ENCODE measurements at places on chromosomes 1 and 21.

DNA sequence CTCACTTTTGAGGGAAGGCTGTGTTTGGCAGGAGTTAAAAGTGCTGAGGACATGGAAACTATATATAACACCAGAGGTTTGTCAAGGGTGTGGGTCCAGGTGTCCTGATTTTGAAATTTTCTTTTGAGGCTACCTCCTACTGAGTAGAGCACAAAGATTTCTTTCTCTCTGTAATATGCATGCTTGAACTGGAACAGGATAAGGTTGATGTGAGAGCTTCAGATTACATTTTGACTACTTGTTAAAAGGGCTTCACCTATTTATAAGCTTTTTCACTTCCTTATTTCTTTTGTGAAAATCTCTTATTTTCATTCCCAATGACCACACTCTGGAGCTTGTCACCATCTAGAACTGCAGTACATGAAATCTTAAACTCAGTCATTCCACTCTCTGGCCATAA is 59.8 kb upstream of the PLA2G4A start:
- DNase-seq: no peak

DNA sequence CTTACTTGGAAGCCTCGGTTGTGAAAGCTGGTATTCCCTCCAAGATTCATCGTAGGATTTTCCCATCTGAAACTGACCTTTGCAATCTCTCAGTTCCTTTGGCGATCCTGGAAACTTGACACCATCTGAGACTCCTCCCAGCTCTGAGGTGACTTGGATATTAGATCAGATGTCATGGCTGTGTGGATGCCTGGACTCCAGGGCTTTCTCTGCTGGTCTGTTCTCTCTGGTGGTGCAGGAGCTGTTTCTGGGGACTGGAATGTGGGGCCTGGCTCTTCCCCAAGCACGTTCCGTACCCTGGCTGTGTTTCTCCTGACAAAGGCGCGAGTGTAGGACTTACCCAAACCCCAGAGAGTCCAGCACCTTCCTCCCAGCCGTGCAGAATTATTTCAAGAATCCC is 252.2 kb downstream of the RPS6KC1 start:
- no peak for DNase-seq

DNA sequence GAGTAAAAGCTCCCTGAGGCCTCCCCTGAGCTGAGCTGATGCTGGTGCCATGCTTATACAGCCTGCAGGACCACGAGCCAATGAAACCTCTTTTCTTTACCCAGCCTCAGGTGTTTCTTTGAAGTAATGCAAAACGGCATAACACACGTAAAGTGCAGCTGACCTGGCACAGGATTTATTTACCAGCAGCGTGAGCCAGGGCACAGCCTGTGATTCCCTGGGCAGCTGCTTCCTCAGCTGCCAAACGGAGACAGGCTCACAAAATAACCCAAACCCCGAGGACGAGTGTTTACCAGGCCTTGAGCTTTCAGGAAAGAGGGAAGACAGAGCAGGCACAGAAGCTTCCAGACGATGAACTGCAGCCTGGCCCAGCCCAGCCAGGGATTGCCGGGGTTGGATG is 120.6 kb upstream of the ARHGEF16 start:
- DNase-seq: no peak

GRCh38 chr1:177448036-177448615 is 277.4 kb downstream of the BRINP2 start:
- no peak for DNase-seq

GRCh38 chr21:35503671-35504070 is 454.6 kb upstream of the RUNX1 start:
- no peak for DNase-seq

DNA sequence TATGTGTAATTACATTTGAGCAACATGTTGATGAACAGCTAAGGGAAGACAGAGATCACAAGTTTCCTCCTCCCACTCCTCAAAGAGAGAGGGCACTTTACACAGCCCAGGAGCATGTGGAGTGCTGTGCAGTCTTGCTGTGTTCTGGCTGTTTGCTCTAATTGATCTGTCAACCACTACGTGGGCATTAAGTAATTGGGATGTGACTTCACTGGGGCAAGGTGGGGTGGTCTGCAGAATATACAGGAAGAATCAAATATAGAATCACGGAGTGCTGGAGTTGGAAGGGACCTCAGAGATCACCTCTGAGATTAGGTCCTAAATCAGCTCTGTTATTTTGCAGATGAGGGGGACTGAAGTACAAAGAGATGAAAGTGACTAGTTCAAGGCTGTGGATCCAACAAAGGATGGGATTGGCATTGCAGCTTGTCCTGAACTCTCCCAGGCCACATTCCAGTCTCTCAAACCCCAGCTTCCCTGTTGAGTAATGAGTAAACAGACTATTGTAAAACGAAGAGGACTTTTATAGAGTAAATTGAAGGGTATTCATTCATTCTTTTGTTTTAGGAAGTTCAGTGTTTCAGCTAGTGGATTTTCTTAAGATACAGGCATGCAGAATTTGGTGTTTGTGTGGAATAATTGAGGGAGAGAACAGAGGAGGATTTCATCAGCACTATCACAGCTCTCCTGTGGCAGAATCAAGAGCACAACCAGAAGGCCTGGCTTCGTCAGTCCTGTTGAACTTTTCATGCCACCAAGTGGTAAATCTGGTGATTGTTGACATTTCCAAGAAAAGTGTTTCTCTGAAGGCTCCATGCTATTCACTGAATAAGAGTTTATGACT is 22.4 kb downstream of the NOS1AP start:
- DNase-seq: no peak

DNA sequence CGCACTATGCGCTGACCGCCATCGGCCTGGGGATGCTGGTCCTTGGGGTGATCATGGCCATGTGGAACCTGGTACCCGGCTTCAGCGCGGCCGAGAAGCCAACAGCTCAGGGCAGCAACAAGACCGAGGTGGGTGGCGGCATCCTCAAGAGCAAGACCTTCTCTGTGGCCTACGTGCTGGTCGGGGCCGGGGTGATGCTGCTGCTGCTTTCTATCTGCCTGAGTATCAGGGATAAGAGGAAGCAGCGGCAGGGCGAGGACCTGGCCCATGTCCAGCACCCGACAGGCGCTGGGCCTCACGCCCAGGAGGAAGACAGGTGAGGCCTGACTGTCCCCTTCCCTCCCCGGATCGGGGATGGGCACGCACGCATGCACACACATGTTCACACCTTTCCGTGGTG is 31.9 kb upstream of the FHAD1 start:
- DNase-seq: no peak

- DNase-seq: no peak
Observed at GRCh38 chr1:192316942-192317450, at the start of gene RGS21. TSS of gene RGS21 (plus strand) at chr1:192316992. CDS start at chr1:192343037, 26,045 bp downstream.

GRCh38 chr1:37477198-37477931 is 3.0 kb downstream of the ZC3H12A start:
- DNase-seq: peak; percentile 86

DNA sequence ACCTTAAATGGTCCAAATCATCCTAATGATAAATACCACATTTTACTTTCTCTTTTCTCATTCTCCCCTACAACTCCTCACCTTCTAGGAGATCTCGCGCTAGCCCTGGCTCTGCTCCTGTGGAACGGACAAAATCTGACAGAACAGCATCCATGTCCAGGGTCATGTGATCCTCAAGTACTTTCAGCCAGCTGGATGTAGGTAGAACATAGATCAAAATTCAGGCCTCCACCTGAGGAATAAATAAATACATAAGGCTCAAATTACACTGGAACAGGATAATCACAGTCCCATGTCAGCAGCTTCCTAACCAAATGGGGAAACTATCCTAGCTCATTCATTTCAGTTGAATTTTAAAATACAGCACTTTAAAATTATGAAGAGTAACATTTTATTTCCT is 33.2 kb downstream of the OTUD7B start:
- no peak for DNase-seq

DNA sequence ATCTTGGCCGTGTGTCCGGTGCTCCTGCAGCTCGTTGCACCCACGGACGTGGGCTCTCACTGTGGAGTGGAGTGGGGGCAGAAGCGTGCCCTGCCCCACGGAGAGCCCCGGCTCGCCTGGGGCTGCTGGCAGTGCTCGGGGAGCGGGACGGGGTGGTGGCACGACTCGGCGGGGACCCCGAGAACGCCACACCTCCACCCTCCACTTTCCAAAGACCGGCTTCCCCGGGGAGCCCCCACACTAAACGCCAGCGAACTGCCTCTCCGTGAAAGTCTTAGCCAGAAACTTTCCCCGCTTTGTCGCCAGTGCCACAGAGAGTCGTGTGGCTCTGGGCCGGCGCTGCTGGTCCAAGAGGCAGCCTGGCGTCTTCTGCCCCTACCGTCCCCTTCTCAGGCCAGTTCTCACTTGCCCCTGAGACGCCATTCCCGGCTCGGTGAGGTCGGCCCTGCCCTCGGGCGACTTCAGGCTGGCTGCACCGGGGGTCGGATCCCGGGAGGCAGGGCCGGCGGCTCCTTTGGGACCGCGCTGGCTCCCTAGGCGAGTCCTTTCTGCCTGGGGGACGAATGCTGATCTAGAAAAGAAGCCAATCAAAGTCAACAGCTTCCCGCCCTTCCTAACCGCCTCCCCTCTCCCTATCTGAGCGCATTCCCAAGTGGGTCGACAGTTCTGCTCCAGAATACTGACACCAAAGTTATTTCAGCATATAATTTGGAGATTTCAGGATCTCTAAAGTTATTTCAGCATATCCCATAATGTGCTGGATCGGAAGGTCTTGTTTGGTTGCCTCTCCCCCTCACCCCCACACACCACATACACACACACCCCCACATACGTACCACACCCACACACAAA is 2.6 kb upstream of the SAMD13 start:
- peak; percentile 41 for DNase-seq

DNA sequence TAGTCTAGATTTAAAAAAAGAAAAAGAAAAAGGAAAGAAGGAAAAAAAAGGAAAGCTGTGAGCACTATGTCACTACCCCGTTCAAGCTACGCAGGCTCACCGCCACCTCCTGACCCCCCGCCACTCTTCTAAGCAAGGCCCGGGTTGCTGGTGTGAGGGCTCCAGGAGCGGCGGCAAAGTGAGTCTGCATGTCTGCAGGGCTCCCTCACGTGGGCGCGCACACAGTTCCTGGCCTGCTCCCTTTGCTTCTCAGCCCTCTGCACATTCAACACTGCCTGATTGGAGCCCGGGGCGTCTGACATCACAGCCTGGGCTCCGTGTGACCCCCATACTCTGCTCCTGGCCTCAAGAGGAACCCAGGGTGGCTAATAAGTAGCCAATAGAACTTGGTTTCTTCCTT is 81.4 kb upstream of the TLR5 start:
- DNase-seq: no peak

DNA sequence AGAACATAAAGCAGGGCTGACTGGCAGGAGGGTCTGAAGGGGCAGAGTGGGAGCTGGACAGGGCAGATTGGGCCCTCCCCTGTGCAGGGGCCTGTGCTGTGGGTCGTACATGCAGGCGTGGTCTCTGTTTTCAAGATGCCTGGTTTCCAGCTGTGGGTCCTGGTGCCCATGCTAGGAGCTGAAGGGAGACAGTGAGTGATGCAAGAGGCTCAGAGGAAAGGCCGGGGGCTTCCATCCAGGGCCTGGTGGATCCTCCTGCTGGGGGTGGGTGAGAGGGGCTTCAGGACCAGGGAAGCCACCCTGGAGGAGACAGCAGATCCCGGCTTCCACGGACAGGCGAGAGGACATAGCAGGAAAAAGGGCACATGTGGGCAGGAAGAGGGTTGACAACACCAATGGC is 349.0 kb upstream of the VAMP3 start:
- DNase-seq: no peak

DNA sequence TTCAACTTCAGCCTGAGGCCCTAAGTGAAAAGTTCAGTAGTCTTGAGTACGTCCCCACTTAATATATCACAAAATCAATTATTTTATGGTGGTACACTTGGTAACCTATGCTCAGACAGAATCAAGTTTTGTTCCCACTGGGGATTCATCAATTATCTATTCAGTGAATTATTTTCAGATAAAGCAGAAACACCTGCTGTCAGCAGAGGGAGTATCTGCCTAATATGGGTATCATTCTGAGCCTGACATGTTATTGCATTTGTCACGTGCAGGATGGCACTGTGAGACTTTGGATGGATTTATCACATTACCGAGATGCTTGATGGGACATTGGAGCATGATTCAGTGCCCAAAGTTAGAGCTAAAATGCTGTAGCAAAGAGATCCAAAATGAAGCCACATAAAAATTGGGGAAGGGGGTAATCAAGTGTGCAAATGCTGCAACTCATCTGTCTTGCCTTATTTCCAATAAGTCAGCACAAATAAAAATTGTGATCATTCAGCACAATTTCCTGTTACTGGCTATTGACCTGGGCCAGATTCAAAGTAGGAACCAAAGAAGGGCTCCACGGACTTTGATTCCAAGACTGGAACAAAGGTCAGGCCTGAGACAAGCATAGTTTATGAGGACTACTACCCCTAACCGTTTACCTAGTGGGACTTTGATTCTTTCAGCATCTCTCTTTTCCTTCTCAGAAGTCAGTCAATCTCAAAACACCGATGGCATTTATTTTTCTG is 657.6 kb downstream of the LMO4 start:
- no peak for DNase-seq

GRCh38 chr21:16708101-16708835 is 804.6 kb upstream of the CXADR start:
- no peak for DNase-seq

GRCh38 chr1:117017648-117018047 is 16.1 kb downstream of the CD101 start:
- DNase-seq: no peak
